Activated naive CD4-positive, alpha-beta T cell (primary cell): ENCODE measurements at places on chromosomes 11 and 22.

- DNase-seq: no peak
Measured at GRCh38 chr22:29633514-29634312, 30.3 kb downstream of the NF2 start.

DNA sequence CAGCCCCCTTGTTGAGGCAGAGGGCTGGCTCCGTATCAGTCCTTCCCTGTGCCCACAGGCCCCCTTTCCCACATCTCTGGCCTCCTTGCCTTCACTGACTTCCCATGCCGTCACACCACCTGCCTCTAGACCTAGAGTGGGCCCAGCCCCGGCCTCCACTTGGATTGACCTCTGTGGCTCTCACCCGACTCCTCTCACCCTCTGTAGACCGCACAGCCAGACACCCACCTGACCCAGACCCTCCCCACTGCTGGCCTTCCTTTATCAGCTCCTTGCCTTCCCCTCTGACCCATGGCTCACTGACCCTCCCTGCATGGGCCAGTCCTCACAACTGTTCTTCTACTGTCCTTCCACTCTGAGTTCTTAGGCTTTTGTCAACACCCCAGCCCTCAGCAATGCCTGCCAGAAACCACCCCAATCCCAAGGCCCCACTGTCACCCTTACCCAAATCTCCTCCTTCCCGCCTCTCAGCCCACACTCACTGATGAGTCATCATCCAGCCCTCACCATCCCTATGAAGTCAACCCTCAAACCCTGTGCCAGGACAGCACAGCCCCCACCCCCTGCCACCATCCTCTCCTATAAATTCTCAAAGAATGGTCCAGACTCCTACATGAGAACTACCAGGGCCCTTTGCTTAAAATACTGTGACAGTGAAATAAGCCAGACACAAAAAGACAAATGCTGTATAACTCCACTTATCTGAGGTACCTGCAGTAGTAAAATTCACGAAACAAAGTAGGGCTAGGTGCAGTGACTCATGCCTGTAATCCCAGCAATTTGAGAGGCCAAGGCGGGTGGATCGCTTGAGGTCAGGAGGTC, 53.4 kb downstream of the SCGB1A1 start:
- no peak for DNase-seq

GRCh38 chr11:124884869-124885479, 12.7 kb downstream of the ROBO4 start:
- DNase-seq: no peak

DNA sequence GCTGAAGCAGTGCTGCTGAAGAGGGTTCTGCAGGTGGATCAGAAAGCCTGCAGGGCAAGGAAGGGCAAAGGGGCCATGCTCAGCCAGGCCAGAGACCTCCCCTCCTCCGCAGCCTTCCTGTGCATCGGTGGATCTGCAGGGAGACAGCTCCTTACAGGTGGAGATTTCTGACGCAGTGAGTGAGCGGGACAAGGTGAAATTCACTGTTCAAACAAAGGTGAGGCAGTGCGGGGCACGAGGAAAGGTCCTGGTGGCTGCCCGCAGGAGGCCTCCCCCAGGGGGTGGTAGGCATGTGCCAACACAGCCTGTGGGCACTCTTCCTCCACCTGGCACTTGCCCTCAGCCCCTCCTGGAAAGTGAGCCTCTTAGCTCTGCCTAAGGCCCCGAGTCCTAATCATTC, 8.6 kb downstream of the CFL1 start:
- no peak for DNase-seq

GRCh38 chr11:103878646-103879045, 157.8 kb upstream of the DDI1 start:
- DNase-seq: no peak

DNA sequence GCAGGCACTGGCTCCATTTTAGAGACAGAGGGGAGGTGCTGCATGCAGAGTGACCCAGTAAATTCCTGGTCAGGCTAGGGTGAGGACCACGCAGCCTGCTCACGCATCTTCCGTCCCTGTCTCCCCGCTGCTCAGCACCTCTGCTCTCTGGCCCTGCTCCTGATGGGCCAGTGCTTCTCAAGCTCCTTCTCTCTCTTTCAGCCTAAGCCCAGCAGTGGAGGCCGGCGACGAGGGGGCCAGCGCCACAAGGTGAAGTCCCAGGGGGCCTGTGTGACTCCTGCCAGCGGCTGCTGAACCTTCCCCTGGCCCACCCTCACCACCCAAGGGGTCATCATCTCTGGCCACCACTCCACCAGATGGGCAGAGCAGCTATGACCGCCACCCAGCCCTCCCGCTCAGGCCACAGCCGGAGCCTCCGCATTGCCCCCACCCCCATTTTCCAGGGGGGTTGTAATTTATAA, 24.7 kb downstream of the GTPBP1 start:
- DNase-seq: no peak

DNA sequence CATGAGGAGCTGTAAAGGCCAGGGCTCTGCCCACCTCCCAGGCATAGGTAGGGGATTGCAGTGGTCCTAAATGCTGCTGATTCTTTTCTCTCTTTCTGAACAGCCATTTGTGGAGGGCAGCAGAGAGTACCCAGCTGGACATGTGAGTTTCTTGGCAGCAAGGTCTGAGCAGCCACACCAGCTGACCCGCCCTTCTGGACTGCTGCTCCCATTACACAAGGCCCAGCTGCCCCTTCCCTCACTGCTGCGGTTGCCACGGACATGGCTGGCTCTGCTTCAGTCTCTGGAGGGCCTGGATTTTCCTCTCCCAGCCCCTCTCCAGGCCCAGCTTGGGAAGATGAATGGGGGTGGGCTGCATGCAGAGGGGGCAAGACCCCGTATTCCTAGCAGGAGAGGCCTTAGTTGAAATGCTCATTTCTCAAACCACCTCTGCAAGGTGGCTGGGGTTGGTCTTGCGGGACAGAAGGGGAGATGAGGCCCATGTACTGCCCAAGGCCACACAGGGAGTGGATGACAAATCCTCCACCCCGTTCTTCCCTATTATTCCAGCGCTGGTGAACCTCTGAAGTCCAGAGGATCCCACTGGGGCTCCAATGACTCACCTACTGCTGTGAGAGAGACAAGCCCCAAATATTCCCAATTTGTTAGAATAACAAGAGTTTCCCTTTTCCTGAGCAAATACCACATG, 4.6 kb downstream of the LGALS12 start:
- DNase-seq: no peak

GRCh38 chr11:96288915-96289314, 54.1 kb downstream of the MAML2 start:
- no peak for DNase-seq

- no peak for DNase-seq
Measured at GRCh38 chr11:102989379-102990047, 34.0 kb upstream of the MMP13 start.

- DNase-seq: no peak
Measured at GRCh38 chr11:103601225-103601846, 435.1 kb upstream of the DDI1 start.

GRCh38 chr11:858053-858761, 15.6 kb downstream of the TSPAN4 start:
- DNase-seq: no peak

GRCh38 chr11:76445121-76446084, 585 bp downstream of the EMSY start:
- DNase-seq: peak; percentile 33

- no peak for DNase-seq
Measured at GRCh38 chr11:66314561-66315497, 2.0 kb downstream of the CD248 start.
